ENCODE measurements at places on chromosomes 1 and 21. TPM values are rescaled to one million over a fixed set of nuclear protein-coding genes. Genes with fewer than 3 reads are reported as not detected.

GJA9 gene
- not detected for total RNA-seq

GRCh38 chr1:217115404-217116380 lies 392.5 kb upstream of the ESRRG start:
- H3K27me3 ChIP-seq = no peaks in the 10 kb centered on the region
- no peak for DNase-seq
- H3K4me1 ChIP-seq = no peaks in the 10 kb centered on the region
- no peaks in the 10 kb centered on the region for H3K36me3 ChIP-seq
- no peak overlapping the region for H3K27ac ChIP-seq

- no peaks in the 10 kb centered on the region for H3K4me1 ChIP-seq
- H3K27me3 ChIP-seq = no peaks in the 10 kb centered on the region
- no peak overlapping the region for H3K4me3 ChIP-seq
- no peak for DNase-seq
- no peak overlapping the region for H3K27ac ChIP-seq
- H3K36me3 ChIP-seq = no peaks in the 10 kb centered on the region
These were observed 13.3 kb upstream of the TFF1 start for GRCh38 chr21:42379426-42380215.

AMY2B gene
- 1.7 TPM for total RNA-seq

- H3K4me1 ChIP-seq = no peaks in the 10 kb centered on the region
- H3K27me3 ChIP-seq = peaks cover 16% of the 10 kb centered on the region
- DNase-seq = no peak
- no peak overlapping the region for H3K27ac ChIP-seq
- no peaks in the 10 kb centered on the region for H3K36me3 ChIP-seq
- H3K4me3 ChIP-seq = no peak overlapping the region
These were observed 20.4 kb upstream of the SLAMF9 start for GRCh38 chr1:159974350-159974965.

DNA sequence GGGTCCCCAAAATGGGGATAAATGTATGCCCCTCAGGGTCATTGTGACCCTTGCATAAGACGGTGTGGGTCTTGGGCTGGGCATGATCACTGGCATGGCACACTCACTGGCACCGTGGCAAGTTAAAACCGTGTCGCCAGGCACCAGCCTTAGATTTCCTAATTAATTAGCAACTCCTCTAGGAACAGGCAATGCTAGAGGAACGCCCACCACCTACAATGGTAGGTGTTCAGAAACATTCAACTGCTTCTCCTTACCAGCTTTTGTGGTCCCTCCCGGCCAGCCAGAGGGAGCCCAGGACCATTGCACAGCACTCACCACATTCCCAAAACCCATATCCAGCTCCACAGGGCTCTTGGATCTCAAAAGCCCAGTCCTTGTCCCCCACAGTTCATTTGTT lies 36.4 kb downstream of the EPHA2 start:
- peaks cover 26% of the 10 kb centered on the region for H3K4me1 ChIP-seq
- no peaks in the 10 kb centered on the region for H3K27me3 ChIP-seq
- no peak for DNase-seq
- peaks cover 5% of the 10 kb centered on the region for H3K36me3 ChIP-seq
- H3K27ac ChIP-seq = no peak overlapping the region

DNA sequence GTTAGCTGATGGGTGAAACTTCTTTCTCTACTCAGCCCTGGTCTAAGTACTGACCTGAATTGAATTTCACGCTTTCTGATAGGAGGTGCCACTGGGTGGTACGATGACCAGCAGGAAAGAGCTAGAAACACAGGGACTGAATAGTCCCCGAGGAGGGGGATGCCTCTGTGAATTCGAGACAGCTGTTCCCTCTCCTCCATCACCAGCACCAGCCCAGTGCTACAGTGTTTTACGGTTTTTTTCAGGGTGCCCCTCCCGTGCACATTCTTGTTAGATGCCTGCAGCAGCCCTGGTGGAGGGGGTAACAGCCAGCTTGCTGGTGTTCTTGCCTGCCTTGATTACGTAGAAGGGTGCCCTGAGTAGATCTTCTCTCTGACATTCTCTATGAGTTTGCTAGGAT lies 7.1 kb downstream of the HUNK start:
- H3K4me1 ChIP-seq = no peaks in the 10 kb centered on the region
- no peak for DNase-seq
- H3K36me3 ChIP-seq = no peaks in the 10 kb centered on the region
- peaks cover 18% of the 10 kb centered on the region for H3K27me3 ChIP-seq
- no peak overlapping the region for H3K4me3 ChIP-seq

GRCh38 chr1:175673371-175674150 lies 69.8 kb downstream of the TNR start:
- no peak for DNase-seq
- no peaks in the 10 kb centered on the region for H3K36me3 ChIP-seq
- no peak overlapping the region for H3K4me3 ChIP-seq
- H3K27me3 ChIP-seq = no peaks in the 10 kb centered on the region

- no peaks in the 10 kb centered on the region for H3K4me1 ChIP-seq
- no peaks in the 10 kb centered on the region for H3K27me3 ChIP-seq
- H3K4me3 ChIP-seq = no peak overlapping the region
These were observed 342.8 kb downstream of the RPS6KC1 start for GRCh38 chr1:213393860-213394259.

DNA sequence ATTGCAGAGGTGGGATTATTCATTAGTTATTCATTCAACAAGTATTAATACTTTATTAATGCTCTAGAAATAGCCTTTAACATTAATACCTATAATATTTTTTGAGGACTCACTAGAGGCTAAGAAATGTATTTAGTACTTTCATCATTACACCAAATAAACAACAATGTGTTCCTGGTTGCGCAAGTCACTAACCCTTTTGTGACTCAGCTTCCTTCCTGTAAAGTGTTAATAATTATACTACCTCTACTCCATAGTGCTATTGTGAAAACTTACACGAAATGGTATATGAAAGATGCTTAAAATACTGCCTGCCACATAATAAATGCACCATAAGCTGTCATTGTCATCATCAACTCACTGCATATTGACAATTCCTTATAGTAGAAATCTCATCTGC lies 431.0 kb downstream of the DPYD start:
- no peaks in the 10 kb centered on the region for H3K27me3 ChIP-seq
- H3K4me3 ChIP-seq = no peak overlapping the region
- peak; percentile 20 for DNase-seq
- H3K4me1 ChIP-seq = no peaks in the 10 kb centered on the region

GRCh38 chr1:84912726-84913554 lies 19.9 kb upstream of the LPAR3 start:
- no peak for DNase-seq
- no peaks in the 10 kb centered on the region for H3K27me3 ChIP-seq
- H3K4me1 ChIP-seq = no peaks in the 10 kb centered on the region
- H3K4me3 ChIP-seq = no peak overlapping the region
- H3K27ac ChIP-seq = no peak overlapping the region

DNA sequence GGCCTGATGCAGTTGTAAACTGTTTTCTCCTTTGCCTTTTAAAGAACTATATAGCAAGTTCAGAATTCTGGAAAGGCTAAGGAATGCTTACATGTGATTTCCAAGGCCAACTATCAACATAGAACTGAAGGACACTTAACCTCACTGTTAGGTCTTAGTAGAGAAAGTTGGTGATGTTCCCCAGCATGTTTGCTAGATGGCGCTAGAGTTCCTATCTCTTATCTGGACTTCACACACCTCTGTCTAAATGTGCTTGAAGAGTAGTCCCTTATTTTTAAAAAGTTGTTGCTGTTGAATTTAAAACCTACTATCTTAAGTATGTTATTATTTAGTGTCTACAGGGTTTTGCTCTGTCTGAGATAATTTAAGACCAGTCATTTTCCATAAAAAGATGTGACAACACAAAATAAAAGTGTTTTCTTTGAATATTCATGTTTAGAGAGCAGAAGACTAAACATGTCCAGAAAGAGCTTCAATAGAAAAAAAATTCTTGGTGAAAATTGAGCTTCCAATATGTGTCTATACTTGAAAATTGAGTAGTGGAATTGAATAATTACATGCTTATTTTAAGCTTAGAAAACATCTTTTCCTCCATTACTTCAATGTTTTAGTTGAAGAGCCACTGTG lies 237.3 kb downstream of the S1PR1 start:
- no peak for DNase-seq
- no peaks in the 10 kb centered on the region for H3K27me3 ChIP-seq
- H3K4me3 ChIP-seq = no peak overlapping the region
- H3K4me1 ChIP-seq = no peaks in the 10 kb centered on the region
- H3K27ac ChIP-seq = no peak overlapping the region
- H3K36me3 ChIP-seq = no peaks in the 10 kb centered on the region

LMX1A gene
- not detected for total RNA-seq

- H3K27me3 ChIP-seq = no peaks in the 10 kb centered on the region
- no peak overlapping the region for H3K4me3 ChIP-seq
- H3K36me3 ChIP-seq = no peaks in the 10 kb centered on the region
- no peak for DNase-seq
These were observed 275.1 kb downstream of the NPHP4 start for GRCh38 chr1:5717031-5717682.

DNA sequence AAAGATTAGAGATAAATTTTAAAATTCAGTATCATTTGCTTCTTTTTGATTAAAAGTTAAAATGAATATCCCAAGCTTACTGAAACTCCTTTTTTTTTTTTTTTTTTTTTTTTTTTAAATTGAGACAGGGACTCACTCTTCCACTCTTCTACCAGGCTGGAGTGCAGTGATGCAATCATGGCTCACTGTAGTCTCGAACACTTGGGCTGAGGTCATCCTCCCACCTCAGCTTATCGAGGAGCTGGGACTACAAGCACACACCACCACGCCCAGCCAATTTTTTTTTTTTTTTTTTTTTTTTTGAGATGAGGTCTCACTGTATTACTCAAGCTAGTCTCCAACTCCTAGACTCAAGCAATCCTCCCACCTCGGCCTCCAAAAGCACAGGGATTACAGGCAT lies 92.1 kb upstream of the RGS18 start:
- no peak overlapping the region for H3K27ac ChIP-seq
- H3K4me1 ChIP-seq = no peaks in the 10 kb centered on the region
- no peak overlapping the region for H3K4me3 ChIP-seq

DNA sequence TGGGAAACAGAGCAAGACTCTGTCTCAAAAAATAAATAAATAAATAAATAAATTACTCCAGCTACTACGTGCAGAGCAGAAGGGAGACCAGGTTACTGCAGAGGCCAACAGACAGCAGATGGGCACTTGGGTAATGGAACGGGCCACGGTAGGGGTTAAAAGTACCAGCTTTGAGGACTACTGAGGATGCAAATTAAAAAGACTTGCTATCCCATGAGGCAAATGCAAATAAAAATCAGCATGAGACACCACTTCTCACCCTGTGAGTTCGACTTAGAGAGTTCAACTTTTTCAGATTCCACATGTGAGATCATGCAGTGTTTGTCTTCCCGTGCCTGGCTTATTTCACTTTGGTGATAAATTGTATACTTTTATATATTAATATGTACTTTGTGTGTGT lies 6.6 kb downstream of the SLC2A5 start:
- H3K27me3 ChIP-seq = no peaks in the 10 kb centered on the region
- H3K4me1 ChIP-seq = peaks cover 30% of the 10 kb centered on the region
- H3K36me3 ChIP-seq = no peaks in the 10 kb centered on the region
- no peak overlapping the region for H3K4me3 ChIP-seq
- H3K27ac ChIP-seq = no peak overlapping the region

- DNase-seq = peak; percentile 53
- peaks cover 44% of the 10 kb centered on the region for H3K4me1 ChIP-seq
- no peaks in the 10 kb centered on the region for H3K27me3 ChIP-seq
These were observed 43.7 kb downstream of the CHAF1B start for GRCh38 chr21:36428761-36429432.

ZNF593OS gene
- not detected for total RNA-seq

DNA sequence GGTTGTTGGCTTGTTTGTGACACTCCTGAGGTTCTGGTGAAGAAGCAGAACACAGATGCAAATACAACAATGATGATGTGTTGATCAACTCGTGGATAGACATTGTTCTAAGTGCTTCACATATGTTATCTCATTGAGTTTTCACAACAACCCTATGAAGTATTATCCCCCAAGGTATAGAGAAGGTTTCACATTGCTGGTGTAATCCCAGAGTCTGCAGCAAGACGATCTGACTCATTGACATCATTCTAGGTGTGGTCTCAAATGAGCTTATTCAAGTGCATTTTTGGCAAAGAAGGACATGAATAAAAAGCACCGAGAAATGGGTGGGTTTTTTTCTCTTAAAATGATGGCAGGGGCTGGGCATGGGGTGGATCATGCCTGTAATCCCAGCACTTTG lies 64.1 kb upstream of the SCAF4 start:
- no peak overlapping the region for H3K27ac ChIP-seq
- no peaks in the 10 kb centered on the region for H3K4me1 ChIP-seq
- H3K4me3 ChIP-seq = no peak overlapping the region
- no peaks in the 10 kb centered on the region for H3K36me3 ChIP-seq

PRAMEF33 gene
- total RNA-seq = not detected

SELL gene
- 1.5 TPM for total RNA-seq

- peak; percentile 74 for DNase-seq
- H3K27me3 ChIP-seq = no peaks in the 10 kb centered on the region
- no peaks in the 10 kb centered on the region for H3K36me3 ChIP-seq
- H3K4me1 ChIP-seq = peaks cover 4% of the 10 kb centered on the region
These were observed 37.6 kb upstream of the GORAB start for GRCh38 chr1:170494369-170494768.

GRCh38 chr1:222417264-222417663 lies 130.6 kb downstream of the HHIPL2 start:
- H3K4me3 ChIP-seq = no peak overlapping the region
- no peak overlapping the region for H3K27ac ChIP-seq
- no peaks in the 10 kb centered on the region for H3K27me3 ChIP-seq
- H3K4me1 ChIP-seq = no peaks in the 10 kb centered on the region
- DNase-seq = no peak
- no peaks in the 10 kb centered on the region for H3K36me3 ChIP-seq

DNA sequence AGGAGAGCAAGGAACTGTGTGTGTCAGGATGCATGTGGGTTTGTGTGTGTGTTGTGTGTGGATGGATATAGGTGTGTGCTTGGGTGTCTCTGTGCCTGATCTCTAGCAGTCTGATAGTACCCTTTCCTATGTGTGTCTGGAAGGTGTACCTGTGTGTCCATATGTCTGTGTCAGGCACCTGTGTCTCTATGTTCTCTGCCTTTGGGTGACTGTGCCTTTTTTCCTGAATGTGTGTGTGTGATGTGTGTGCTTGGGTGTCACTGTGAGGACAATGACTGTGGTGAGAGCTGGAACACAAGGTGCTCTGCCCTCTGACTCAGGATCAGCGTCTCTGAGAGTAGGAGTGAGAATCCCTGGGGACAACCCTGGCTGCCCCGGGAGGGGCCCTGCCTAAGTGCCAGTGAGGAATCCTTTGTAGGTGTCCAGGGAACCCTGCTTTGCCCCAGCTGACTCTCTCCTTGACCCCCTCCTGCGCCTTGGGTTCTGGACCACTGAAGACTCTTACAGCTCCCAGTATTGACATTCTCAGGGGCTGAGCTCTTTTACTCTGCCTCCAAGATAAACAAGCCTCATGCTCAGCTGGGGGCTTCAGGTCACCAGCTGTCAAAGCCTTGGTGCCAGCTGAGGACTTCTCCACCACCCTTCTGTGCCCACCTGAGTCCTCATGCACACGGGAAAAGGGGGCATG lies 735 bp upstream of the EFNA3 start:
- H3K4me1 ChIP-seq = peaks cover 16% of the 10 kb centered on the region
- peak overlapping the region; percentile 17 for H3K4me3 ChIP-seq
- H3K27ac ChIP-seq = no peak overlapping the region
- H3K36me3 ChIP-seq = no peaks in the 10 kb centered on the region
- peaks cover 48% of the 10 kb centered on the region for H3K27me3 ChIP-seq

- no peaks in the 10 kb centered on the region for H3K36me3 ChIP-seq
- H3K4me1 ChIP-seq = no peaks in the 10 kb centered on the region
- H3K4me3 ChIP-seq = no peak overlapping the region
- no peak overlapping the region for H3K27ac ChIP-seq
- no peaks in the 10 kb centered on the region for H3K27me3 ChIP-seq
These were observed 387.1 kb downstream of the OMA1 start for GRCh38 chr1:58159434-58159830.

RAB7B gene
- 8.1 TPM for total RNA-seq

All from astrocyte (in vitro differentiated cells and primary cell).